ENCODE measurements at places on chromosomes 7 and 10. TPM values are rescaled to one million over a fixed set of nuclear protein-coding genes. Genes with fewer than 3 reads are reported as not detected.

Gene TMEM236
- 0.12 TPM for total RNA-seq

Gene PIK3CG
- 3.2 TPM for total RNA-seq

Gene TDRD1
- not detected for total RNA-seq

Gene ADCYAP1R1
- not detected for total RNA-seq

Gene ZNF467
- total RNA-seq = not detected

Gene CPN1
- total RNA-seq = not detected

Gene C10orf105
- total RNA-seq = 0.10 TPM

Gene CCDC146
- total RNA-seq = 0.72 TPM
